Osteoblast (primary cell): ENCODE measurements at places on chromosomes 5 and 9. TPM values are rescaled to one million over a fixed set of nuclear protein-coding genes. Genes with fewer than 3 reads are reported as not detected.

- no peak for DNase-seq
These were observed 18.5 kb downstream of the COL15A1 start for GRCh38 chr9:98962181-98962560.

DNA sequence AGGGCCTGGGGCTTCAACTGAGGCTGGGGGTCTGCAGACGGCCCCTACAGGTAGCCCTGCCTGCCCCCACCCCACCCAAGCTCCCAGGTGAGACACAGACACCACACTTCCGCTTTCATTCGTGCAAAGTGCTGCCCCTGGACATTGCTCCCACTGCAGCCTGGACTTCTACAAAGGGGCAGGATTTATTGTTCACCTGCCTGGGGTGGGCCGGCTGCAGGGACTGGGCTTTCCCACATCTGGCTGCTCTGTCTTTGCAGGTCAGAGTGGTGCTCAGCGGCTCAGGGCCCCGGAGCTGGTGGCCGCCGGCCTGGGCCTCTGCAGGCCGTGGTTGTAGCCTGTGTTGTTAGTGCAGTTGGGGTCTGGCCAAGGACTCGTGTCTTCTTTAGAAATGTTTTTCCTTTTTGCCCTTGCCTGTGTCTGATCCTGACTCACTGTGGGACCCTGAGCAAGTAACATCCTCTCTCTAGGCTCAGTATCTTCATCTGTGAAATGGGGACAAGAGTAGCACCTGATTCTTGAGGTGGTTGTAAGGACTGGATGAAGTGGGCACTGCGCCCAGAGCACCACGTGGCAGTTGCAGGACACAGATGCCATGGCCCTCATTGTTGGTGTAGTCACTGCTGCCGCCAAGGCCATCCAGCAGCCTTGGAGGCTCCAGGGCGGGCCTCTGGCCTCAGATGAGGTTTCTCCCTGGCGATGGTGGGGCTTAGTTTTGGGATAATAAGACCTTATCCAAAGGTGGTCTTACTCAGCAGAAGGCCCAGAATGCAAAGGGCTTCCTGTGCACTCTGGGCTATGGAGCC lies 143.9 kb downstream of the CACNA1B start:
- DNase-seq = no peak

DNA sequence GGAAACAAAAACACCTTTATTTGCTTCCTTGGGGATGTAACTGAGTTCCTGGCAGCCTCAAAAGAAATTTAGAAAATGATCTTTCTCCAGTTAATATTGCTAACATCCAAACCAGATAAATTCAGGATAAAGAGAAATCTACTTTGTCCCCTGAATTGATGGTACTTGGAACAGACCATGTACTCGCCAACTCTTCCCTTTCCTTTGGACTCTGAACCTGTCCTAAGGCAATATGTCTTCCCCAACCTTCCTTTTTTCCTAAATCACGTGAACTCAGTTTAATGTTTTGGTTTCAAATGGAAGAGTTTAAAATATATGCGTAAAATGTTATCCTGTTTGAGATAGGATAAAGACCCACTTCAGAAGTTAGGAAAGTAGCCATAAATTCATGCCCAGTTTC lies 28.0 kb downstream of the ACO1 start:
- DNase-seq = no peak

DNA sequence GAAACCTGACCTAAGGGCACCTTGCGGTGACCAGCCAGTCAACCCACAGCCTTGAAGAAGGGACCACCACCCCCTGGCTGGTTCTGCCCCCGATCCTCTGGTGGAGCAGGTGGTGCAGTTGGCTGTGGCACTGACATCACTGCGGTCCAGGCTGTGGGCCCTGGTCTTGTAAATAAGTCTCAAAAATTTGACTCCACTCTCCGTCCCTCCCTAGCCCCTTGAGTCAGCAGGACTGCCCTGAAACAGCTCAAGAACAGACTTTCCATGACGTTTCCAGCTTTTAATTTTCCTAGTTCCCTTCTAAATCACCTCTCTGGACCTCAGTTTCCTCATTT lies 134.8 kb upstream of the BOD1 start:
- no peak for DNase-seq

- DNase-seq = peak; percentile 67
These were observed 415 bp downstream of the XRCC4 start for GRCh38 chr5:83077662-83078261.

- DNase-seq = no peak
These were observed 59.4 kb upstream of the RAPGEF1 start for GRCh38 chr9:131799177-131799823.

The TEX48 gene
- not detected in 2 replicates for total RNA-seq

DNA sequence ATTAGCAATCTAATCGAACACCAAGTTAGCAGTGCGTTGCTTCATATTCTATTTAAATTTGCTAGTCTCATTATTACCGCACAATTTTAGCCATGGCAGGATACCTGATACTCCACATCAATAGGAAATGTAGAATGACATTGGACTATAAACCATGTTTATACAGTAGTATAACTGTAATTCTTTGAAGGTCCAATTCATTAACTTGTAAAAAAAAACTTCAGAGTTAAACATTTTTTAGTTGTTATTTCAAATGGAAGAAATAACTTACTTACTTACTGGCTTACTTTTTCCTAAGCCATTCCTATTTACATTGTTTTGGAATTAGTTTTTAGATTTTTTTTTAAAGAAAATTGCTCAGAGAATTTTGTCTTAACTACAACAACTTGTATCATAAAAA lies 35.4 kb upstream of the ACOT12 start:
- DNase-seq = no peak

The NXNL2 gene
- total RNA-seq = 3.3 and 7.4 TPM in 2 replicates

GRCh38 chr5:78592735-78593386 lies 55.7 kb downstream of the LHFPL2 start:
- peak; percentile 3 for DNase-seq

- DNase-seq = no peak
These were observed 20.0 kb downstream of the PTPN3 start for GRCh38 chr9:109478051-109478563.

DNA sequence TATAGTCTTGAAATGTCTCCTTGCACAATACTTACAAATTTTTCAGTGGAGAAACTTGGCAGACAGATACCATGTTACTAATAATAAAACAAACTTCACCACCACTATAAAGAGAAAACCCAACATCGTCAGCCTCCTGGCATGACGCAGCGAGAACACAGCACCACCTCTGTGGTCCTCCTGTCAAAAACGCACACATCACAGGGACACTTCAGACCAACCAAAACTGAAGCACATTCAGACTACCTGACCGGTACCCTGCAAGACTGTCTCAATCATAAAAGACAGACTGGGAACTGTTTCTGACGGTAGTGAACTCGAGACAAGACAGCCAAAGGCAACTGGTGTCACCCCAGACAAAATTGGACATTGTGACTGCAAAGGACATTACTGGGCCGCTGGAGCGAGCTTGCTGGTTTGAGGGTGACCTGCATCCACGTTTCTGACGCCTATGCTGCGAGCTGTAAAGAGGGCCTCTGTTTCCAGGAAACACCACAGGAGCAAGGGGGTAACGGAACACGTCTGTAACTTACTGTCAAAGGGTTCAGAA lies 34.4 kb downstream of the NSUN2 start:
- DNase-seq = no peak

DNA sequence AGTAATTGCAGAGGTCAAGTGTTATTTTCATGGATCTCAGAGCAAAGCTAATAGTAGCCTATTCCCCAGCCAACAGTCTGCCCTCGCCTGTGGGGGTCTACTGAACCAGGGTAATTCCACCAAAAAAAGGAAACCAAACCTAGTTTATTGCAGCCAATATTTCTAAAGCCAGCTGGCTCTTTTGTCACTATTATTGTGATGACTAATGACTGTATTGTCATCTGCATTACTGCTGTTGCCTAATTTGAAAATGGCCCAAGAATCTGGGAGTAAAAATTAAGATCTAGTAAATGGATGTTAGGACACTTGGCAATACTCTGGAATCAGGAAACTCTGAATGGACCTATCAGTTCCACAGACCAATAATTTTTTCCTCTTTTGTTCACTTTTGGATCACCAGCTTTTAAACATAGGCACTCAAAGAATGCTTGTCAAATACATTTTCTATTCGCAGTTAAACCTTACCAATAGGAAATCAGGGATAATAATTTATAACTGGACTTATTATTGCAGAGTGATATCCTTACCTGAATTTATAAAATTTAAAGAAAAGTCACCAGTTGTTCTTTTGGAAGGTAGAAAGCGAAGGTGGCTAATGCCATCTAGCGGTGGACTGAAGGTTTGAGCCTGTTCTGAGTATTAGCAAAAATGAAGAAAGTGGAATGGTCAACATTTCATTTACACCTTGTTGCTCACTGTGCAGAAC lies 69.2 kb downstream of the SYK start:
- DNase-seq = no peak

- DNase-seq = peak; percentile 96
These were observed 60.9 kb upstream of the CACNA1B start for GRCh38 chr9:137816531-137817235.

DNA sequence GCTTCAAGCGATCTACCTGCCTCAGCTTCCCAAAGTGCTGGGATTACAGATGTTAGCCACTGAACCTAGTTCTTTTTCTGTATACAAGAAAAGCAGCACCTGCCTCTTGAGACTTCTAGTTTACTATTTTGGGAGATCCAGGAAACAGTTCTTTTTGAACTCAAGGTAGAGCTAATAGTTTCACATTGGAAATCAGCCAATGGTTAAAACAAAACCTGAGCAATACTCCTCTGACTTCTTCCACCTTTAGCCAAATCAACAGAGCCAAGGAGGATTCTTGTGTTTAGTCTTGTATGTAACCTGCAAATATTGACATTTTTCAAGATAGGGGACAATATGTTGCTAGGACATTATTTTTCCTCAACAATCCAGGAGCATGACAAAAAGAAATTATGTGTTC lies 349.4 kb downstream of the SH3GL2 start:
- no peak for DNase-seq

- no peak for DNase-seq
These were observed 711.0 kb upstream of the CTNND2 start for GRCh38 chr5:12615141-12615820.

GRCh38 chr9:98801561-98801960 lies 5.2 kb upstream of the ANKS6 start:
- peak; percentile 65 for DNase-seq

The DHFR gene
- total RNA-seq = 13.8 and 15.2 TPM in 2 replicates

DNA sequence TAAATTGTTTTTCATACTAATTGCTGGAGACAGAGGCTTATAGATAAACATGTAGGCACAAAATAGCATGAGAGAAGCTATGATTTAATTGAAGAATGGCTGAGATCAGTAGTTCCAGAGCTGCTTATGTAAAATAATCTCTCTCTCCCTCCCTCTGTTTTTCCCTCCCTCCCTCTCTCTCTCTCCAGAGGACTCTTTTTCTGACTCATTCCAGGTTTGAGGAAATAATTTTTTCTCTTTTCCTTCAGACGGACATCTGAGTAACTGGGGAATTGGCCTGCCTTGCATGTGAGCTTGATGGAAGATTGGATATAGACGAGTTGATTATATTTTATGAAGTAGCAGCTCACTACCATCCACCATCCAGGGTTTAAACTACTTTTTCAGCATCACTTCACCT lies 35.5 kb downstream of the KCTD16 start:
- no peak for DNase-seq

DNA sequence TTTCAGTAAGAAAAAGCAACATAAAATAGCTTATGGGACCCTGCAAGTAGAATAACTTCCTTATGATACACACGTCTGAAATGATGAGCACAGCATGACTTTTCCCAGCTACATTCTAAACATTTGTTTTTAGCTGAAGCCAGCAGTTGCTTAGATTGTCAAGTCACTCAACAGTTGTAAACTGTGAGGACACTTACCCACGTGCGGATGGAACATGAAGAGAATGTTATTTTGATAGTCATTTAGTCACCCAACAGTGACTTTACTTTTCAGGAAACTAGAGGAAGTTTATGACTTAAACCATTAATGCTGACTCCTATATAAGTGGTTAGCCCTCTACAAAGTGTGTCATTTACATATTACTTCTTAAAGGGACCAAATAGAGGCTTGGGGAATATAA lies 3.0 kb downstream of the HACD4 start:
- DNase-seq = peak; percentile 80

- DNase-seq = no peak
These were observed 204.7 kb downstream of the ARHGEF28 start for GRCh38 chr5:73830646-73831045.

The PCDHB9 gene
- 1.2 and 1.8 TPM in 2 replicates for total RNA-seq
